ENCODE measurements at places on chromosomes 5 and 9.
A peak's percentile ranks its signal among the peaks of the same experiment; 100 is the strongest.

DNA sequence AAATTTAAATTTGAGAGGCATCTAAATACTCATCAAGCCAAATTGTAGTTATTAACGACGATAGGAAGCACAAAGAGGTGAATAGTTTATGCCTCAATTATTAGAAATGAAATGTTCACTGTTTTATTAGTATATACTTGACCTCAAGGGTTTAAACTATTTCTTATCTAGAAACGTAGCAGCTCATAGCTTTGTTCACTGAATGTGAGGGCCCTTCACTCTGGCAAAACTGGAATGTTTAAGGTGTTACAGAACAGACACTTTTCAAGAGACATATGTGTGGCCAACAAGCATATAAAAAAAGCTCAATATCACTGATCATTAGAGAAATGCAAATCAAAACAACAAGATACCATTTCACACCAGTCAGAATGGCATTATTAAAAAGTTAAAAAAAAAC is 151.2 kb upstream of the KCNN2 start:
- DNase-seq: no peak

DNA sequence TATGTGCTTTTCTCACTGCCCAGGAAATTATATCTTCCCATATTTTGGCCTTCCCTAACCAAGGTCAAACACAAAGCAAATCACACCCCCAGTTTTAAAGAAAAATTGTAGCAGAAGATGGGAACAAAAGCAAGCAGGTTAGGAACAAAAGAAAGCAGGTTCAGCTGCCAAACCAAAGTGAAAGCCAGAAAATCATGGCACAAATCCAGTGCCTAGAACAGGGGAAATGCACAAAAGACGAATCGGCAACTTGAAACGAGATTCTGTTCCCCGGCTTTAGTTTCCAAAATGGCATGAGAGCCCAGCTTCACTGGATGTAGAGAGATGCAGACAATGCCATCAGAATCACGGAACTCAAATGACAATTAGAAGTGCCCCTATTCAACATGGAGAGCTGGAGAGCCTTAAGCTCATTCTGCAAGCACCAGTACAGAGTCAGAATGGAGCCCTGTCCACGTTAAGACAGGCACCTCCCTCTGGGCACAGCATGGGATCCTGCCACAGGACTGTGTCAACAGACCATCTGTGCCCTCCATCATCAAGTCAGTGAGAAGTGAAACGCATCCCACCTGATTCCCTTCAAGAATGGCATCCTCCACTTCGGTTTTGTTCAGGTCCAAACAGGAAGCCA is 13.8 kb downstream of the DNAH5 start:
- DNase-seq: no peak

GRCh38 chr5:57650360-57651069 is 167.9 kb upstream of the ACTBL2 start:
- peak; percentile 17 for DNase-seq

GRCh38 chr9:37198831-37199230 is 78.5 kb downstream of the ZCCHC7 start:
- DNase-seq: no peak

DNA sequence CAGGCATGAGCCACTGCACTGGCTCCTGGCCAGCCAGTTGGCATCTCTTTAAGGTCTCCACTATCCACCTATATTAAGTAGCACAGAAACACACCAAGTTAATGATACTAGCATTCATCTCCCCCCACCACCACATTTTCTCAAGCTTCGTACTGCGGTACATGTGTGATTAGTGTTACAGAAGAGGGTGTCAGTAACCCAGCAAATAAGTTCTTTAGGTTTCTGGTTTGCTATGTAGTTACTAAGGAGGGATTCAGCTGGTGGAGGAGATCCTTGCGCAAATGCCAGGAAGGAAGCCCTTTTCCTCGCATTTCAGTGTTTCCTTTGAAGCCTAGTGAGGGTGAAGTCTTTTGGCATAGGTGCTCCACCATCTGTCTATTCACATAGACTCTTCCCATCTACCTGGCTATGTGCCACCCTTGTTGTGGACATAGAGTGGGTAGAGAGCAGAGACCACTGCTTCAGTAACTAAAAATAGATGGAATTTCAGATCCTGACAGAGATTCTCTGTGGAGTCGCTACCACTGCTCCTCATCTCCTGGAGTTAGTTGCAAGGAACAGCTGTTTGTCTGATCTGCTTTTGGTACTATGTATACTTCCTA is 16.7 kb downstream of the UBE2D2 start:
- DNase-seq: no peak

DNA sequence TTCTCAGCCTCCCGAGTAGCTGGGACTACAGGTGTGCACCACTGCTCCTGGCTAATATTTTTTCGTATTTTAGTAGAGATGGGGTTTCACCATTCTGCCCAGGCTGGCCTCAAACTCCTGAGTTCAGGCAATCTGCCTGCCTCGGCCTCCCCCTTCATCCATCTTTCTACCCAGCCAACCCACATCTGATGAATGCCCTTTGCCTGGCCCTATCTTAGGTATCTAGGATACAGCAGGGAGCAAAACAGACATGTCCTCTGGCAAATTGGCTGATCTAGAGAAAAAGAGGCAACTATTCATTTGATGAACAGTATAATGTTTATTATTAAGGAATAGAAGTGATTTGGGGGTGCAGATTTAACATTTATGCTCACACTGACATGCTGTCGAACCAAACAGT is 123.0 kb downstream of the TRIO start:
- no peak for DNase-seq

DNA sequence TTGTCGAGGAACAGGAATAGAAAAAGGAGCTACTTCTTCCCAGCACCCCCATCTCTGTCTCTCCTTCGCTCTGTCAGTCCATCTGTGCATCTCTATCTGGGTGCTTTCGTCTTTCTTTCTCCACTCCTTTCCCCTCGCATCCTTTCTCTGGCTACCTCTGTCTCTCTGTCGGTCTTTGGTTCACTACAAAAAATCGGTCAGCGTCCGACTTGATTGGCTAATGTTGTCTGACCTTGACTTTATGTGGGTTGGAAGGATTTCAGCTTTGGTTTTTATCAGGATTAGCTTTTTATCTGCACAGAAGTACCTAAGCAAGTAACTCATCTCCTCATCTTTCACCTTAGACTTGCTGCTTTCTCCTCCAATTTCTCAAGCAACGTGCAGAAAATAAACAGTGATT is 575.2 kb upstream of the ZNF462 start:
- DNase-seq: no peak

- no peak for DNase-seq
Measured at GRCh38 chr9:74570879-74571512, 73.9 kb downstream of the RORB start.

- DNase-seq: no peak
Measured at GRCh38 chr5:133735346-133735745, 123.0 kb upstream of the FSTL4 start.

GRCh38 chr9:136437430-136437829 is 2.2 kb downstream of the INPP5E start:
- no peak for DNase-seq

GRCh38 chr5:127558273-127558672 is 40.8 kb downstream of the PRRC1 start:
- DNase-seq: no peak

- DNase-seq: no peak
Measured at GRCh38 chr5:97131921-97132320, 10.5 kb downstream of the LIX1 start.

DNA sequence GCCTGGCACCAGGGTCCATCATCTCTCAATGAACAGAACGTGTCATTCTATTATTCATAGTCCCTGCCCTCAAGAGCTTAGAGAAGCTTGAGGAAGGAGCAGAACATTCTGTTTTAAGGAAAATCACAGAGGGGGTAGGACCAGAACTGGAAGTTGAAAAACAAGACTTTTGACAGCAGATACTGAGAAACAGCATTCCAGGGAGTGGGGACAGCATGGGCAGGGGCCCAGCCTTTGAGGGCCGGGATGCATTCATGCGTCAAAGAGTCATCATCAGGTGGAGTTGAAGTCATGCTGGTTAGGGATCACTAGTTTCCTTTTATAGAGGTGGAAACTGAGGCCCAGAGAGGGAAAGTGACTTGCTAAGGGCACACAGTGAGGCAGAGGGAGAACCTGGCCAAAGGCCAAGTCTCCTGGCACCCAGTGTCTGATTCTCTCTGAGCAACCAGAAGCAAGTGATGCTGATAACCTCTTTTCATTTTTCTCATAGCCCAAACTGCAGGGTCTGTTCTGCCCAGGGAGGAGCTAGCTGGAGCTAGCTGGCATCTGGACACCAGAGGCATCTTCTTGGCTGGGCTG is 41.5 kb upstream of the STXBP1 start:
- no peak for DNase-seq

GRCh38 chr5:55146080-55146479 is 13.9 kb upstream of the GPX8 start:
- no peak for DNase-seq

DNA sequence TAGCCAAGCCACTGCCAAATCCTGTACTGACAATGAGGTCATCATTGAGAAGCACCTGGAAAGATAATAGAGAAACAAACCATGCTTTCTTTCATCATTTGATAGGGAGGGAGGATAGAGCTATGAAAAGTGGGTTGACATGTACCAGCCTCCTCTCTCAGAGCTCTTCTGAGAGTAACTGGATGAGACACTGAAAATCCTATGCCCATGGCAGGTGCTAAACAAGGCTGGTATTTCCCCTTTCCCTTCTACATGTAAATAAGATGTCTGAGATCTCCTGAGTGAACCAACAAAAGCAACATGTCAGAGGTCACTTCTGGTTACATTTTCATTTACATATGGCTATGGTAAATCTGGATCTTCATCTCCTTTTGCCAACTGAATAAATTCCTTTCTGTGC is 45.3 kb upstream of the TRAF1 start:
- DNase-seq: no peak

DNA sequence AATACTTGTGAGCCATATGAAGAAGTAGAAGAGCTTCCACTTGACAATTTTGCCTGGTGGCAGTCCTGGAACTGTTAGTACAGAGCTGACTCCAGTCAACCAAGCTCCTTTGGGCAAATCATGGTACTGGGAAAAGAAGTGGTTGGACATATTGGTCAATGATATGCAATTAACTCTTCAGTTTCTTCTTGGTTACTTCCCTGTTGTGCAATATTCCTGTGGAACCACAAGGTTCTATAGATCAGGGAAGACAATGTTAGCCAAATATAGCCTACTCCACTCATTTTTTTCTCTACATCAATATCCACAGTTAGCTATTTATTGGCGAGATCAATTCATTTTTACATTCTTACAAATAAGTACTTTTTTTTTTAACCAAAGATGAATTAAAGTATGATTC is 14.4 kb upstream of the GDA start:
- DNase-seq: no peak

- no peak for DNase-seq
Measured at GRCh38 chr5:2007496-2007877, 124.8 kb upstream of the IRX4 start.

DNA sequence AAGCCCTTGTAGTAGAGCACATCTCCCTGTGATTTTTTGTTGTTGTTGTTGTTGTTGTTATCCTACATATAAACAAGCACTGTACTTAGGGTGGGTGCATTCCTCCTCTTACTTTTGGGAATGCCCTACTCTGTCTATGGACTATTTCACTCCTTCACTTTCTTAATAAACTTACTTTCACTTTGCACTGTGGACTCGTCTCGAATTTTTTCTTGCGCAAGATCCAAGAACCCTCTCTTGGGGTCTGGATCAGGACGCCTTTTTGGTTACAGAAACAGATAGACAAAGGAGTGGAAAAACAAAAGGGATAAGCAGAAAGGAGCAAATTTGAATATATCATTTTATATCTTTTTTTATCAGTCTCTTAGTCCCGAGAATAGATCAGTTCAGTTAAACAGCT is 14.4 kb upstream of the PAIP1 start:
- DNase-seq: no peak

DNA sequence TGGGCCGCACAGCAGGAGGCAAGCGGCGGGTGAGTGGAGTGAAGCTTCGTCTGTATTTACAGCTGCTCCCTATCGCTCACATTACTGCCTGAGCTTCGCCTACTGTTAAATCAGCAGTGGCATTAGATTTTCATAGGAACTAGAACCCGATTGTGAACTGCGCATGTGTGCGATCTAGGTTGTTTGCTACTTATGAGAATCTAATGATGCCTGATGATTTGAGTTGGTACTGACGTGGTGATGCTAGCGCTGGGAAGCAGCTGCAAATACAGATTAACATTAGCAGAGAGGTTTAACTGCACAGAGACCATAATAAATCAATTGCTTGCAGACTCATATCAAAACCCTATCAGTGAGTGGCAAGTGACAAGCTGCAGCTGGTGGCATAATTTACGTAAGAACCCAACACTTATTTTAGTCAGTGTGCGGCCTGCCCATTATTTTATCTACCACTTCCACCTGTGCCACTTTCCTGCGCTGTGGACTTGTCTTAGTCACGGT is 133.4 kb upstream of the CDH9 start:
- no peak for DNase-seq

DNA sequence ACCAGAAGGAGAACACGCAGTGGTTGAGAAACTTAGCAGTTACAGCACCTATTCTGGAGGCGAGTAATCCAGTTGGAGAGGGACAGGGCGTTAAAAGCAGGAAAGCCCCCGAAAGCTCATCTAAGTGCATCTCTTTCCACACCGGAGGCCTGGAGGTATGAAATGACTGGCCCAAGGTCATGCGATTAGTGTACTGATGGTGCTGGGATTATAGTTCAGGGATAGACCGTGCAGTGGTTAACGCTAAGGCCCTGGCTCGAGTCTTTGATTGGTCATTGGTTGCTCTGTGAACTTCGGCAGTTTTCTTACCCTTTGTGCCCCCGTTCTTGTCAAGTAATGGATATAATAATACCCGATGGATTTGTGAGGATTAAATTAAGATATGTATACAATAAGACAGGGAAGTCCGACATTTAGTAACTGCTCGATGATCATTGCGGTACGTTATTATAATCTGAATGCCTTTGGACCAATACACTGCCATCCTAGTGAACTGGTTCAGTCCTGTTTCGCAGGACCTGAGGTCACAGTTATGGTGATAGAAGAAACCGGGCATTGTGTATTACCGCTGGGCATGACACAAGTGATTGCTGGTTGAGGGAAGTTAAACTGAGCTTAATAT is 960 bp downstream of the CANX start:
- DNase-seq: peak; percentile 32

DNA sequence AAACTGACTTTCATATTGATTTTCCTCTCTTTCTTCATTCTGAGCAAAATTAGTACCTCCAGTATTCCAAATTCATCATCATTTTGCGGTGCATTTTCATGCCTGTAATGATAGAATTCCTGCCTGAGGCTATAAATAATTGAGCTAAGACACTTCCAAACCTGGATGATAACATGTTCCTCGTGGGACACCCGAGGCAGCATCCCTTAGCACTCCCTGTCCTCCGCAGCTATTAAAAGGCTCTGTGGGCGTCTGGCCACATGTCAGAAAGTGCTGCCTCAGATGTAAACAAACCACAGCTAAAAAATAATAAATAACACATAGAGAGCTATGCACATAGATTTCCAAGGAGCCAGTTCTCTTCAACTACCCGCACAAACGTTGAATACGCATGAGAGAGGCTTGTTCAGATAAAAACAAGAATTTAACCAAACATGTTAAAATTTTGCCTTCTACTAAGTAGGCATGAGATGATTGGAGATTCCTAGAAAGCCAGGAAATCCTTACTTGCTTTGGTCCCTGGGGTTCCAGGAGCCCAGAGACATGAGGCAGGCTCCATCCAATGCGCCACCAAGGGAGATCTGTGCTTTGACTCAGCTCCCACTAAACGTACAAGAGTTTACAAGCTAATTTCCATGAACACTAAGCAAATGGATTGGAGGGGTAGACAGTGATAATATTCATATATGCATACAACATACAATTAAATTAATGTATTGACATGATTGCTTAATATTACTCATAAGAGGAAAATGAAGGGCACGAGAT is 82.7 kb downstream of the SHC3 start:
- no peak for DNase-seq
